Stimulated activated naive CD8-positive, alpha-beta T cell treated with anti-CD3 and anti-CD28 coated beads, Interleukin-15, Interleukin-2, amounts not matched to agents 100 U/mL and 50 U/mL, for 24 hours (primary cell): ENCODE measurements at places on chromosomes 16 and 17.

- no peak for DNase-seq
Measured at GRCh38 chr17:2137342-2138098, 82.6 kb downstream of the HIC1 start.

GRCh38 chr16:85961988-85962915, 63.3 kb downstream of the IRF8 start:
- DNase-seq: no peak

DNA sequence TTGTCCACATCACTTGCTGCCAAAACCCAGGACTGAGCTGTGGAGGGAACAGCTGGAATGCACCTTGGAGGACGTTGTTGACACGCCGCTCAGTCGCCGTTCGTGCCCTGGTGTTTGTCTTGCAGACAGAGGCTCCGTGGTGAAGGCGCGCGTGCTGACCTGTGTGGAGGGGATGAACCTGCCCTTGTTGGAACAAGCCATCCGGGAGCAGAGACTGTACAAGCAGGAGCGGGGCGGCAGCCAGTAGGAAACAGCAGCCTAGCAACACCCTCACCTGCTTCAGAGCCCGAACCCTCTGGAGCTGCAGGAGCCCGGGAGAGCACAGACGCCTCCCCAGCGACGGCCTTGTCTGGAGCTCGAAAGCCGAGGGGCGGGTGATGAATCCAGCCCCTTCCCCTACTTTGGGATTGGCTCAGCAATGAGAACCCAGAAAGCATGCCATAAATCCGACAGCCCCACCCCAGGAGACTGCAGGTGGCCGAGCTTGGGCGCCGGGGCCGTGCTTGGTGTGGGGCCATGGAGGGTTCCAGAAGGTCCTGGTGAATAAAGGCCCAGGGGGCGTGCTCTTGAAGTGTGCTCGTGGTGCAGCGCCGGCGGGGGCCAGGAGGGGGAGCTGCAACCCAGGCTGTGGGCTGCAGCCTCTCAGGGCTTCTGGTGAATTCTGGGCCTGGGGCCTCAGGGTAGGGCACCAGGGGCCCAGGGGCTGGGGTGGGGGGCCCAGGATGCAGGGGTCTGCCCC, 470 bp upstream of the CDK3 start:
- peak; percentile 79 for DNase-seq

GRCh38 chr17:79622776-79623175, 11.9 kb upstream of the RBFOX3 start:
- DNase-seq: no peak

DNA sequence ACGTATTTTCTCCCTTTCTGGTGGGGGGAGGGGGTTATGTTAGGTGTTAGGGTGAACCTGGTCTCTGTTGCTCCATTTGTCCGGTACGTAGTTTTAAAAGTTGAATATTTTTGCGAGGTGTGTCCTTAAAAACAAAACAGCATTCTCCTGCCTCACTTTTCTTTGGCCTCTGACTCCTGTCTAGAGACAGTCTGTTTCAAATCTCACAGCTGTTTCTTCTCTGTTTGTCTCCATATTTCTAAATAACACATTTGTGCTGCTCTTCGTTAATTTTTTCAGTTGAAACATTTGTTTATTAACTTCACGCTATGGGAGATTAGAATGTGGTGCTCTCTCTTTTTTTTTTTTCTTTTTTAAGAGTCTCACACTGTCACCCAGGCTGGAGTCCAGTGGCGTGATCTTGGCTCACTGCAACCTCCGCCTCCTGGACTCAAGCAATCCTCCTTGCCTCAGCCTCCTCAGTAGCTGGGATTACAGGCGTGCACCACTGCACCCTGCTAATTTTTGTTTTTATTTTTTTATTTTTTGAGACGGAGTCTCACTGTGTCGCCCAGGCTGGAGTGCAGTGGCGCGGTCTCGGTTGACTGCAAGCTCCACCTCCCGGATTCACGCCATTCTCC, 31.7 kb downstream of the RPA1 start:
- no peak for DNase-seq

DNA sequence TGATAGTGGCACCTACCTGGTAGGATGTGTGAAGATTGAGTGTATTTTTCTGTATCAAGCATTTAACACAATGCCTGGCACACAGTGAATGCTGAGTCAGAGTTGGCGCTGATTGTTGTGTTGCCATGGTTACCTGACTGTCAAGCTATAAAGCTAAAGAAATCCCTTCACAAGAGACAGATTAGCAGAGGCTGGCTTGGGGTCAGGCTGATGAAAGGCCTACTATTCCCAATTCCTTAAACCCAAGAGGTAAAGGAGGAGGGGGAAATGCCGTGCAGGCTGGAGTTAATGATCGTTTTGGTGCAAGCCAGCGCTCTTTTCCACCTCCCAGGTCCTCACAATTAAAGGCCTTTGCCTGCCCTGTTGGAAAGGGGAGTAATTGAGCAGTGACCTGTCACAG, 5.9 kb downstream of the CLEC19A start:
- DNase-seq: no peak

DNA sequence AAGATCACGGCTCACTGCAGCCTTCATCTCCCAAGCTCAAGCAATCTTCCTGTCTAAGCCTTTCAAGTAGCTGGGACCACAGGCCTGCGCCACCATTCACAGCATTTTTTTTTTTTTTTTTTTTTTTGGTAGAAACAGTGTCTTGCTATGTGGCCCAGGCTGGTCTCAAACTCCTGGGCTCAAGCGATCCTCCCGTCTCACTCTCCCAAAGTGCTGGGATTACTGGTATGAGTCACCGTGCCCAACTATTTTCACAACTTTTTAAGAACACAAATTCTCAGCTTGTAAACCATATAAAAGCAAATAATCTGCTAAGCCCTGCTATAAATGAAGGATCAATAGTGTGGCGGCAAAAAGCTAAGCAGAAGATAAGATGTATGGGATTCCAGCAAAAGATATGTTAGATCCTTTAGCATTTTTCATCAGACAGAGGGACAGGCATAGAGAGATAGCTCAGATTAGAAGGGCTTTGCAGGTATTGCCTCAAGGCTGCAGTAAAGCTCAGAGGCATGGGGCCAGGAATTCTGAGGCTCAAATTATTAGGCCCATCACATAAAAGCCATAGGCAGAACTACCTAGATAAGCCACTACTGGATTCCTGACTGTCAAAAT, 55.1 kb downstream of the EMP2 start:
- DNase-seq: no peak

DNA sequence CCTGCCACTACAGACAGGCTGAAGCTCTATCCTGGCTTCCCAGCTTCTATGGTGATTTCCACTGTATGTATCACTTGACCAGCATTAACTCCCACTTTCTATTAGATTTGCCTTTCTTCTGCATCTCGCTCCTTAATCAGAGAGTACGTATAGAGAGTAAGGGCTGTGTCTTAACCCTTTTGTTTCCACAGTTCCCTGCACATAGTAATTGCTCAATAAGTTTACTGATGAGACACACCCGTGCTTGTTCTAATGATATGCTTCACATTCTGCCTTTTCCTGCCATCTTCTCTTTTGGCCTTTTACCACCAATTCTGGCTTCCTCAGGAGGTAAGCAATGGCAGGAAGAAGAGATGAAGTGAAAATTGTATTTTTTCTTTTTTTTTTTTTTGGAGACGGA, 20.6 kb upstream of the USP36 start:
- no peak for DNase-seq

DNA sequence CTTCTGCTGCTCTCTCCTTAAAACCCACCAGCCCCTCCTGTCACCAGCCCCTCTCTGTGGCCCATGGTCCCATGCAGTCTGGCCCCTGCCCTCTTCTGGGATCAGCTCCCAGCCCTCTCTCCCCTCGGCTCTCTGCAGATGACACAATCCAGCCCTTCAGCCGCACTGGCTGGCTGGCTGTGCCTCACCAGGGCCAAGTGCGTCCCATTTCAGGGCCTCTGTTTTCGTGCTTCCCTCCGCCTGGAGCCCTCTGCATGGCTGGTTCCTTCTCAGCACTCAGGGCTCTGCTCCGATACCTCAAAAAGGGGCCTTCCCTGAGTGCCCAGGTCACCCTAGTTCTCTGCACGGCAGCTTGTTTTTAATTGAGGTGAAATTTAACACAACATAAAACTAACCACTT, 124.3 kb downstream of the SOCS1 start:
- no peak for DNase-seq

GRCh38 chr17:41478237-41478636, 2.7 kb downstream of the KRT35 start:
- DNase-seq: no peak

- DNase-seq: no peak
Measured at GRCh38 chr16:84043486-84044117, 1.0 kb upstream of the SLC38A8 start.

- DNase-seq: no peak
Measured at GRCh38 chr17:80901319-80901718, 90.3 kb upstream of the CHMP6 start.

GRCh38 chr17:70355185-70355584, 185.9 kb downstream of the KCNJ2 start:
- no peak for DNase-seq

GRCh38 chr17:79524213-79525187, 86.4 kb downstream of the RBFOX3 start:
- no peak for DNase-seq

GRCh38 chr16:12296991-12297390, 320.5 kb downstream of the SNX29 start:
- no peak for DNase-seq

- DNase-seq: peak; percentile 75
Measured at GRCh38 chr17:50198026-50198669, 3.3 kb downstream of the COL1A1 start.

GRCh38 chr16:52070341-52071057, 476.4 kb downstream of the TOX3 start:
- no peak for DNase-seq

DNA sequence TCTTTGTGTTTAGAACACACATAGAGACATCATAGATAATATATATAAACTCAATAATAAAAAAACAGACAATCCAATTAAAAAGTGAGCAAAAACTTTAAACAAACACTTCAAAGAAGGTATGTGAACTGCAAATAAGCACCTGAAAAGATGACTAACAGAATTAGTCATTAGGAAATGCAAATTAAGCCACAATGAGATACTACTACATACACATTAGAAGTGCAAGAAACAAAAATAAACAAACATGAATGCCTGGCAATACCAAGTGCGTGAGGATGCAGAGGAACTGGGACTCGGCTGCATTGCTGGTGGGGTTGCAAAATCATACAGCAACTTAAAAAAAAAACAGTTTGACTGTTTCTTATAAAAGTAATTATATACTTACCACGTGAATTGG, 799.0 kb downstream of the KCNJ2 start:
- DNase-seq: no peak

- DNase-seq: no peak
Measured at GRCh38 chr16:28280881-28281836, 11.2 kb upstream of the SBK1 start.

DNA sequence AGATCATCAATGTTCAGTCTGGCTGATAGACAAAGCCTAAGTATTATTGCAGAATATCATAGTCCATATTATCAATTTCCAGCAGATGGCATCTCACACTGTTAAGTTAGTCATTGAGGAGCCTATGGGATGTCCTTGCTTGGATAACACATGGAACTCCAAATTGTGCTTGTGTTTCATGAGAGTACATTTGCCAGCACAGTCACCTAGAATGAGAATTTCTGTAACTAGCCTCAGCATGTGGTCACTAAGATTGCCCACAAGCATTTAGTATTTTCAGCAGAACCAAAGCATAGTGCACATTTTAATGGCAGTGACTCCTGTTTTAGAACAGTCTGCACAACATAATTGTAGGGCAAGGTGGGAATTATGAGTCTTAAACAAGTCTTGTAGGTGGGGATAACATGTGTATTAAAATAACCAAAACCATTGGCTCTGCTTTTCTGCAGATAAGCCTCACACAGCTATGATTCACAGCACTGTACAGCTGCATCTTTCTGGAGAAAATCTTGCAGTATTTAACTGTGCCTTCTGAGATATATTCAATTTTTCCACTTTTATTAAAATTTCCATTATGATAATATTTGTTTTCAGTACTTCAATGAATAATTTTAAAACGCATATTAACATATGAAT, 882.8 kb upstream of the SOX9 start:
- DNase-seq: no peak

GRCh38 chr17:2090210-2090641, 35.3 kb downstream of the HIC1 start:
- DNase-seq: no peak

DNA sequence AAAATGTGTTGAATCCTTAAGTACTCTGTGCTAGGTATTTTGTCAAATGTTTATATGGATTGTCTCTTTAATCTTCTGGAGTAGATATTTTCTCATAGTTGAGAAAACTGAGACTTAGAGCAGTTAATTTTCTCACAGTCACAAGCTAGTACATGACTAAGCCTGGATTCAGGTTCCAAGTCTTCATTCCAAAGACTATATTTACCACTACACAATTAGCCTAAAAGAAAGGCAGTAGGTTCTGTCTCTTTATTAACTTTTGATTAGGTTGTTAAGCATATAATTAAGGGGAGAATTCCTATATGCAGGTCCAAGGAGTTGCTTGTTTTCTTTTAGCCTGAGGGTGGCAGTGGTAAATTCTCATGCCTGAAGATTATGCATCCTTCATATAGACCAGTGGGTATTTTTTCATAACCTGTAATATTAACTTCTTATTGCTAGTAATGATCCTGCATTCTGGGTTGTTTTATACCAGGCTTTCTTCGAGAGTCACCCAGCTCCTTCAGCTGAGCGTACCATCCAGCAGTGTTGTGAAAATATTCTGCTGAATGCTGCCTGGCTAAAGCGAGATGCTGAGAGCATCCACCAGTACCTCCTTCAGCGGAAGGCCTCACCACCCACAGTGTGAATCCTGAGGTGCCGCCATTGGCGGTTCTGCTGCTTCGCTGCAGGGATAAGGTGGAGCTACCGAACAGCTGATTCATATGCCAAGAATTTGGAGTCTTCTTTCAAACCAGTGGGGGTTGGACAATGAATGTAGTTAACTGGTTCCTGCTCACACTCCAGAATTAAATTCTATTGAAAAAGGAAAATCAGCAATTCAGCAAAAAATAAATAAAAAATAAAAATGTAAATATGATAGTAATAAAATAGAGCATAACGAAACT, 28.2 kb upstream of the KPNB1 start:
- DNase-seq: no peak

GRCh38 chr16:20348365-20349185, 3.9 kb downstream of the UMOD start:
- DNase-seq: peak; percentile 2

DNA sequence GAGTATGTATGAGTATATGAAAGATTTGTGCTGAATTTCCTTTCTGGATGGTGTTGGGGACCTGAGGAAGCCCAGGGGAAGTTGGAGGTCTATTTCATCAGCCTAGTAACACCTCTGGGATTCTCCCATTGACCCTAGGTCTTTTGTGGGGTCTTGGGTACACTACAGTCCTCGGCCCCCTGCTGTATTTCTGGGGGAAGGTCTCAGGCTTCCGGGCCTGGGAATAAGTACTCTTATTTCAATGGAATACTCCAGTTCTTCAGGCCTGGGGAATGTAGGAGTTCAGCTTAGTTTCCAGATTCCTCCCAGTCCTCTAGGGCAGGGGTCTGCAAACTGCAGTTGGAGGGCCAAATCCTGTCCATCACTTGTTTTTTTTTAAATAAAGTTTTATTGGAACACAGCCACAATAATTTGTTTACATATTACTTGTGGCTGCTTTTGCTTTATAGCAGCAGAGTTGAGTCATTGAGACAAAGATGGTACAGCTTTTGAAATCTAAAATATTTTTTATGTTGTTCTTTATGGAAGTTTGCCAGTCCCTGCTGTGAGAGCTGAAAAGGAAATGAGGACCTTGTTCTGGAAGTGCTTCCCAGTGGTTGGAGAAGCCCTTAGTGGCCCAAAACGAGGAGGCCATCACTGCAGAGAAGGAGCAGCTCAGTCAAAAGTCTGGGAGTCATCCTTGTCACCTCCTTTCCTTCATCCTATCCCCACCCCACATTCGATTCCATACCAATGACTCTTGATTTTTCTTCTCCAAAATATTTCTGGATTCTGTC, 142.5 kb upstream of the HS3ST2 start:
- no peak for DNase-seq
